ENCODE measurements at places on chromosomes 6 and 20.

DNA sequence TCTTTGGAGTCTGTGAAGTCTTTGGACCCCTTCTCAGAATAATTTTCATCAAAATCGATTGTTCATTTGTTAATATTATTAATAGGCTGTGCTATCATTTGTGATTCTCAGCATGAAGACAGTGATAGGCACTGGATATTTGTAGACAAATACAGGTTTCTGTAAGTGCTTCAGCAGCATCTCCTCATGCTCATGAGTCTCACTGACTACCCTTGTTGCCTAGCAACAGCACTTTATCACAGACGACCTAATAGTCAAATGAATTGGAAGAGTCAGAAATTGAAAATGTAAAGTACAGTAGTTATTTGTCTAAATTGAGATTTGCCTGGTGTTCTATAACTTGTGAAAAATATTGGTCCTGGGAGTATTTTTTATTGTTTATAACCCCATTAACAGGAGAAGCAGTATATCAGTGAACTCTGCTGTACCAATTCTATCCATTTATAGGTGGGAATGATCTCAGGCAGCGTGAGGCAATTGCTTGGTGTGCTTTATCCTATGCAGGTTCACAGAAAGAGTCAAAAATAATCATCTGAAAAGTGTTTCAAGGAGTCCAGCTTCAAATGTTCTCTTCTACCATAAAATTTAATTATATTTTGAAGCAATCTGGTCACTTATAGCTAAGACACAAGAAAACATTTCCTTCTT lies 684.6 kb downstream of the RFPL4B start:
- DNase-seq = no peak

GRCh38 chr6:86412057-86412456 lies 525.3 kb upstream of the HTR1E start:
- no peak for DNase-seq

DNA sequence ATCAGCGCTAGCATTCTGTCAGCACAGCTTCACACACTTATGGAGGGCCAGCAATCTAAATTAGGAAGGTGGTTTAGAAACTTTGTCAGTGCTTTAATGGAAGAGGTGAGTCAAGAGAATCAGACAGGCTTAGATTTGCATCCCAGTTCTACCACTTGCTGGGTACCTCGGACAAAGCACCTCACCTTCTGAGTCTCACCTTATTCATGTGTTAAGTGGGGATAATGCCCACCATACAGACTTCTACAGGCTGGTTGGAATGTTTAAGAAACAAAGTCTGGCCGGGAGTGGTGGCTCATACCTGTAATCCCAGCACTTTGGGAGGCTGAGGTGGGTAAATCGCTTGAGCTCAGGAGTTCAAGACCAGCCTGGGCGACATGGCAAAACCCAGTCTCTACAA lies 12.2 kb upstream of the STK35 start:
- DNase-seq = no peak

DNA sequence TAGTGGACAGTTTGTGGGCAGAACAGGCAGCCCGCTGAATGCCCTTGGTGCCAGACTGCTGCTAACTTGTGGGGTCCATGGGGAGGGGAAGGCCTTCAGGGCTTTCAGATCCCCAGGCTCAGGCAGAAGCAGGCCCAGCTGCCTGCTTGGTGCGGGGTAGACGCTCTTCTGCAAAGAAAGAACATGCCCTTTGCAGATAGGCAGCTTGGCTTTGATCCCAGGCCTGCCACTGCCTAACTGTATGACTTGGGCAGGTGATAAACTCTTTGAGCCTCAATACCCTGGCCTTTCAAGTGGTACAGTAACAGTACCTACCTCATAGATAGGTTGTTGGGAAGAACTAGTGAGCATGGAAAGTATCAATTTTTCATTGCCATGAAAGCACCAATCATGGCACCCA lies 28.4 kb downstream of the CHMP4B start:
- no peak for DNase-seq

DNA sequence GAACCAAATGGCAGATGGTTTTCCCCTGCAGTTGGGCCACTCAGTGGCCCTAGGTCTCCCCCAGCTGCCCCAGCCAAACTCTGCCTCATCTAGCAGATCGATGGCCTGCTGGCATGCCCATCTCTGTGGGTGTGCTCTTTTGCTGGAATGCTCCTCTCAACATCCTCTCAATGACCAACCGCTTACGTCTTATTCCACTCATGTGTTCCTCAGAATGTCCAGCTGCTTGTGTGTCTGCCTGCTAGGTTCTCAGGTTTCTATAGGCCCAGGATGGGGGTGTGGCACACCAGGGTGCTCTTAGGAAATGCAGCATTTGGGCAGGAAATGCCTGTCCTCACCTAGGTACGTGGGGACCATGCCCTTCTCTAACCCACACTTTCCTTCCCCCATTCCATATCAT lies 509.9 kb upstream of the SYNCRIP start:
- no peak for DNase-seq

DNA sequence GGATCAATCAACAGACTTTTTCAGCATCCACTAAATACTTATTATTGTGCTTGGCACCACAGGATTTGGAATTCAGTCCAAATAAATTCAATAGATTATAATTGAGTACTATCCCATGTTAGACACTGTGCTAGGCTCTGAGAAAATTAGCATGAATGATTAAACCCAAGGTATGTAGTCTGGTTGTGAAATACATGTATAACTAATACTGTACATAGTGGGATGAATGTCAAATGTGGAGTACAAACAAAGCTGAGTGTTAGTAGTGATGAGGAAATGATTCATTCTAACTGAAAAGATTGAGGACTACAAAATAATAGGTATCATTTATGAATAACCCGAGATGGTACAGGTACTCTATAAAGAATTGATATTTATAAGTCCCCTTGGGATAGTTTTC lies 111.9 kb upstream of the FLRT3 start:
- no peak for DNase-seq

DNA sequence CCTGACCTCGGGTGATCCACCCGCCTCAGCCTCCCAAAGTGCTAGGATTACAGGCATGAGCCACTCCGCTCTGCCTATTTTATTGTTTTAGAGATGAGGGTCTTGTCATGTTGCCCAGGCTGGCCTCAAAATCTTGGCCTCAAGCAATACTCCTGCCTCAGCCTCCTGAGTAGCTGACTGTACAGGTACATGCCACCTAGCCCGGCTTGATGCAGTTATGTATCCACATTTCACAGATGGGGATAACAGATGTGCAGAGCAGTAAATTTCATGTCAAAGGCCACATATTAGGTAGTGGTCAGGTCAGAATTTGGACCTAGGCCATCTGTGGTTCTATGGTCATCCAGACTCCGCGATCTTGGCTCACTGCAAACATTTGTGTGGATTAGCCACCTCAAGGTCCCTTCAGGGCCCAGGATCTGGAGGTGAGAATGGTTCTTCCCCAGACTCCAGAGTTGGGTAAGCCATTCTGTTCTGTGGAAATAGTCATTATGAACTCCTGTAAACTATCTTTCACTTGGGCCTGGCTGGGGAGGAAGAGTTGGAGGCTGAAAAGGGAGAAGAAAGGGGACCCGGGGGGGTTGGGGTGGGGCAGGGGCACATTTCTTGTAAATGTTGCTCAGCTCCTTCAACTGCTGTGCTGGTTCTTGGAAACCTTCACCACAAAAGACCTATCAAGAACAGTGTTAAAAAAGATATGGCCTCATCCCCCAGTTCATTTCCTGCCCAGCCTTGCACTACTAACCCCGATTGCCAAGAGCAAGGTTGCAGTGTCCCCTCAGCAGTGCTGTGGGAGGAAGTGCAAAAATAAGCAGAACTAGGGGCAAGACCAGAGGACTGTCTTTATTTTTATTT lies 13.0 kb downstream of the PIM1 start:
- DNase-seq = peak; percentile 59

DNA sequence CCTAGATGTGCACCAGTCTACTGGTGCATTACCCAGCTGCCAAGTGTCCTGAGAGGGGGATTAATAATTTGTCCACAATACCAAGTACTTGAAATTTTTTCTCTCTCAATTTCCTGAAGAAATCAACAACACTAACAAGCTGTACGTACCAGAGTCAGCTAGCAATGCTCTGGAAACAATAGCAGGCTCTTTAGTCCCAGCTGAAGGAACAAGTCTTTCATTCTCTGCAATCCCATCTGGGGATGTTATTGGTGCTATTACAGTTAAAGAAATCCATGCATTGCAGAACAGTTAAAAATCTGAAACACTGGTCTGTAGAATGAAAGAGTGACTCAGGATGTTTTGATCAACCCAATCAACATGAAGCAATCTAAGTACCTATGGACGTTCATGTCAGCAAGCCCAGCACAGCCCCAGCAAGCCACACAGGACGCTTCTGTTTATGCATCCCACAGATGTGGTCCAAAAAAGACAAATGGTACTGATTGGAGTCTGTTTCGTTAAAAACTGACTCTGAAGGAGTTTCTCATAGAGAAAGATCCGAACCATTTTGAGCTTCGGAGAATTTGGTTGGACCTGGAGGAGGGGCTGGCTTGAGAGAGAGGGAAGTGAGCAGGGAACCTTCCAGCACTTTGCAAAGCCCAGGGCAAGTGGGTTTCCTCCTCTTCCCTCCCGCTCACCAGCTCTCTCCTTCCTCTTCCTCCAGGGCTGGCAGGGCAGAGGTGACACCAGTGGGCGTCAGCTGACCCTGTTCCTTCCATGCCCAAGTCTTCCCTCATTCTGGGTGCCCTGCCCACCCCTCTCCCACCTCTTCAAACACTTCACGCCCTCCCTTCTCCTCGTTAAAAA lies 11.9 kb downstream of the PRR18 start:
- no peak for DNase-seq

GRCh38 chr6:53130569-53131290 lies 17.9 kb downstream of the GCM1 start:
- no peak for DNase-seq

DNA sequence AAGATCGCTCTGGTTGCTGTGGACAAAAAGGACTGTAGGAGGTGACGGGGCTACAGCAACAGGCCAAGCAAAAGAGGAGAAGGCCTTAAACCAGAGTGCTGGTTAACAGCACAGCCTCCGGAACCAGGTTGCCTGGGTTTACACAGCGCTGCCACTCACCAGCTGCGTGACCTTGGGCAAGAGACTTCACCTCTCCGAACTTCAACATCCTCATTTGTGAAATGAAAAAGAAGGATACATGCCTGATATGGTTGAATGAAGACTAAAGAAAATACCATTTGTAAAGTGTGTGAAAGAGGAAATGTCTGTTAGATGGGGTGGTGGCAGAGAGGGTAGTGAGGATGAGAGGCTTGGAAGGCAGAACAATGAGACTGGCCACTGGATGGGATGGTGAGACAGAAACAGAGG lies 44.9 kb downstream of the PREX1 start:
- no peak for DNase-seq

DNA sequence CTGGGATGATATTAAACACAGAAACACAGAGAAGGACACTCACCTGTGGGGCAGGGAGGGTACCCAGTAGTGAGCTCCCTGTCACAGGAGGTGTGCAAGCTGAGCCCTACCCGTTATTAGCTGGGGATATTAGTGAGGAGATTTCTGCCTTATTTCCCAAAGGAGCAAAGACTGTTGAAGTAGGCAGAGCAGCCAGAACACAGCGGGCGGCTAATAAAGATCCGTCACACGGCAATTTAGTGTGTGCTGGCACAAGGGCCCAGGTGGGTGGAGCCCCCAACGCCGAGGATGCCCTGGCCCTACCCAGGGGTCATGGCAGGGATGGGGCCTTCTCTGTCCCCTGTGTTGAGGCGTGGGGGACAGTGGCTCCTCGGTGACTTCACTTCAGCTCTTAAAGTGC lies 8.3 kb downstream of the VSTM2L start:
- no peak for DNase-seq

DNA sequence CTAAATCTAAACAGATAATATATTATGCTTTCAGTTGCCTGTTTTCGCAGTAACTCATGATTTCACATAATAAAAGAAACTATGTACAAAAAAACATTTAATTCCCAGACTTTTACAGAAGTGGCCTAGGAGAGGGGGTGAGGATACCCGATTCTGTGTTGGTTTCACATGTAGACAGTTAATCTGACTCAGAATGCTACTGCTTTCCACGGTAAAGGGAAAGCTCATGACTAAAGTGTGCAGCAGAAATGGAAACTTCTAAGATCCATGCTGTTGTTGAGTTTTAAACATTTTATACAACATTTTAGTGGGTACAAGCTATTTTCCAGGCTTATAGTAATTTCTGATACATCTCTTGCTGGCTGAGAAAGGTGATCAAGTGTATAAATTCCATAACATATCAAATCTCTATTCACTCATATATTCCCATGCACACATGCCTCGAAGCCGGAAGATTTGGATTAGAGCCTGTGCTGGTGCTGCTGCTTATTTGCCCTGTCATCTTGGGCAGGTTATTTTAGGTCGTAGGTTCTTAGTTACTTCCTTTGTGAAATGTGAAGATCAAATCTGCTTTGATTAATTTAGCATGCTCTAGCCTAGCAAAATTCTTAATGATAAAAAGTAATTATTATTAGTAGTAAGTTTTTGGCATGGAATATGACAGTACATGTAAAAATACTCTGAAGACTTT lies 896.7 kb upstream of the MAP3K7 start:
- DNase-seq = no peak

GRCh38 chr6:52749556-52750152 lies 13.6 kb downstream of the GSTA2 start:
- no peak for DNase-seq

DNA sequence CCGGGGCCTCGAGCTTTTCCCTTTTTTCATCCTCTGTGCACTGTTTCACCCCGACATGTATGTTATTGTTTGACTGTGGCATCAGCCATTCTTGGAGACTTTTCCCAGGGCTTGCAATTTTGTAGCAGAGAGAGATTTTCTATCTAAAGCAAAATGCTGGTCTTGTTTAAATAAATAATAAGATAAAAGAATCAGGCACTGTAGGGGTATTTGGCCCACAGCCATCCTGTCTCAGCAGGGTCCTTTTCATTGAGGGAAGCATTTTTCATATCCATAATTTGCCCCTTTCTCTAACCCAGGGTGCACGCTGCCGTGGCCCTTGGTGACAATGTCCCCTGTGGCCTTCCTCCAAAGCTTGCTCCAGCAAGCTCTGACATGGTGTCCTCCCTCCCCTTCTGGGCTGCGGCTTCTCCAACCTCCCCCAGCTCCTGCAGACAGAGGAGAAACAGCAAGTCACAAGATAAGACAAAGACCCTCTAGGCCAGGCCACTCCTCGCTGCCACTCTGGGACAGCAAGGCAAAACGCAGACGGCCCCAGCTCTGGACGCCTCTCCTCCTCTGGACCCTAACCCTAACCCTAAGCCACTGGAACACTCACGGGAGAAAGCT lies 117.6 kb downstream of the MYLK4 start:
- DNase-seq = no peak

DNA sequence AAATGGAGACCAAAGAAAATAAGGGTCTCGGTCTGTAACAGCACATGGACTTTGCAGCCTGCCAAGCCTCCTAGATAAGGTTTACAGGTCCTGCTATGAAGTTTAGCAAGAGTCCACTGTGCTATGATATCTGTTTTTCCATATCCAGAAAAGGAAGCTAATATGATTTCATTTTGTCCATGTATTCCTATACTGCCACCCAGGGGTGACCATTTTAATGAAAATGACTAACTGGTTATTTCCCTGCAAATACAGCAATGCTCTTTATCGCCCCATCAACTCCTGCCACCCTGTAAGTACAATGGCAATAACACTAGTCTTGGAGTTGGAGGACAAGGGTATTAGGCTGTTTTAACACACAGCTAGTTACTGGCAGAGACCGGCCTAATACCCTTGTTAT lies 115.2 kb upstream of the GLP1R start:
- no peak for DNase-seq

Measured in naive thymus-derived CD8-positive, alpha-beta T cell (primary cell).